ENCODE measurements at places on chromosomes 7 and 10.

DNA sequence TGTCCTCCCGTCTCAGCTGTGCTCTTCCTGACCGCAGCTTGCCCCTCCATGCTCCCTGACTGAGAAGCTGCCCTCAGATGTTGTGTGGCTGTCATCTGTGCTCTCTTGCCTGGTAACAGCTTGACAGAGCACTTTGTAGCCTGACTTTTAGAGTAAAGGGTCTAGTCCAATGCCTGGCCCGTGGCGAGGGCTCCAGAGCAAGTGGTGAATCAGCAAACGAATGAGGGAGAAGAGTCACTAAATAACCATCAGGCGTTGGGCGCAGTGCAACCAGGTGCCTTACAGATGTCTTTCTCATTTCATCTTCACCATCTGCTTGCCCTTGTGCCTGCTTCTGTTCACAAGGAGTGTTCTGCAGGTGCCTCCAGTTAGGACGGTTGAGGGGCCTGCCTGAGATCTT is 45.6 kb downstream of the MKI67 start:
- DNase-seq = no peak

- no peak for DNase-seq
Observed at GRCh38 chr7:26685606-26686005, 178.8 kb downstream of the SKAP2 start.

DNA sequence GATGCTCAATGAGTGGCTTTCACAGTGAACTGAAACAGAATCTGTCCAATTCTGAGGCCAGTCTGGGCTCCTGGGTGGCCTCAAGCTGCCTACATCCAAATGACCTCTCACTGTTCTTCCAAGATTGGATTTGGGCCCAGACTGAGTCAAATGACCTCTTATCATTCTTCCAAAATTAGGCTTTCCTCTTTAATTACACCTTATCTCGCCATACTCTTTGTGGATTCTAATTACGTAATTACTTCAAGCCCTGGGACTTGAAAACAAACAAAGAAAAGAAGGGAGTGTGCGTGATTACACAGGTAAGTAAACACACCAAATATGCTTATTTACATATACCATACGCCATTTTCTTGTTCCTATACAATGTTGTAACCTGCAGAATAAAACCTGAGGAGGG is 18.8 kb downstream of the SORBS1 start:
- DNase-seq = no peak

- no peak for DNase-seq
Observed at GRCh38 chr7:148058092-148058491, 532.5 kb upstream of the C7orf33 start.

Data from hindlimb muscle (tissue), 1 donor.